ENCODE measurements at places on chromosomes 5 and 9.

DNA sequence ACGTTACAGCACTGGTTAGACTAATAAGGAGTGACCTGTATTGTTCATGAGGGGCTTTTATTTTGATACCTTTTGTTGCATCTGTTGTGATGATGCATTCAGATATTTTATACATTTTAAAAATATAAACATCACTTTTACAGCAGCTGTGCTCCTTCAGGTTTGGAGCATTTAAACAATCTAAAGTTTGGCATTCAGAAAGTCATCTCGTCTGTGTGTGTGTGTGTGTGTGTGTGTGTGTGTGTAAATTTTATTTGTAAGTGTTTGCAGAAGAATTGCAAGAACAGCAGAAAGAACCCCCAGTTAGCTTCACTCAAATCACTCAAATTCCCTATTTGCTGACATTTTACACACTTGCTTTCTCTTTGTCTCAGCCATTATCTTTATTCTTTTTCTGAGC, 87.4 kb downstream of the ERCC6L2 start:
- DNase-seq: no peak

- no peak for DNase-seq
Measured at GRCh38 chr5:7976411-7977190, 107.7 kb downstream of the MTRR start.

DNA sequence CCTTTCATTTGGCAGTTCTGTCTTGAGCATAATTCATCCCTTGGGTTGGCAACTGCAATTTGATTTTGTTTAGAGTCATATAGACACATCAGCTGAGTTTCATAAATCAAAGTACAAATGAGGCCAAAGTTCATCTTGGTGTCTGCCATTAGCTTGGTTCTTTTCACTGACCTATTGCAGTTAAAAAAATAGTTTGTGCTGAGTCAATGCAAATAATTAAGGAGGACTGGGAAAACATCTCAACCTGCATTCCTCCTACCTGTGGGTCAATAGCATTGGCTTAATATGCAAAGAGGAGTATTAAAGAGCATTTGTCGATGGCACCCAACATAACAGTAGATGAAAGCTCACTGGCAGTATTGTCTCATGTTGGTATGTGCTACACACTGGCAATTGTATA, 1.6 kb downstream of the PKD2L2 start:
- no peak for DNase-seq

DNA sequence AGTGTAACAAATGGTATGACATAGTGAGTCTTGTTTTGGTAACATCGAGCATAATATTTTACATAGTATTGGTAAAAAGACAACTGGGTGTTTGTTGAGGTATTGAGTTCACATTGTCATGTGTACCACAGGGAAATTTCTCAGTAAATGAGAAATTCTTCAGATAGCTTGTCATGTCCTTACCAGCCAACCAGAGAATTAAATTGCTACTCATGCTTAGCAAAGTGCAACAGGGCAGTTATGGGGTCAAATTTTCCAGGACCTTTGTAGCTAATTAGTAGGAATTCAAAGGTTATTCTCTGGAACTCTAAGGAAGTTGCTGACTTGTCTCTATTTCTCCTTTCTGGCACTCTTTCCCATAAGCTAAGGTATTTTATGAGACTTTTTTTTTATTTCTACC, 595.7 kb downstream of the EFNA5 start:
- DNase-seq: no peak

DNA sequence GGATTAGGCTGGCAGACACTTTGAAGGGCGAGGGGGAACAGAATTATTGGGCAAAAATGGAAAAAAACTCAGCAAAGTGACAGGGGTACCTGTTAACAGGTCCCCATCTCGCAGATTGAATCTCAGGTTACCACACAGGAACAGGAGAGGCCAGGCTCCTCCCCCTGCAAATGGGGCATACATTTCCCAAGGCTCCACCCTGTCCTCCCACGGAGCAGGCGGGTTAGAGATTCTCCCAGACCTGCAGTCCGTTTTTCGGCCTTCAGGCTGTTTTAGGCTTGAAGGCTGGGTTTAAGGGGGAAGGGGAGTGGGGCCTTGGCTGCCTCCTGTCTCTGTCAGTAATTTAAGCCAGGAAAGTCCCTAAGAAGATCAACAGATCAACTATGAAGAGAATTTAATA, 42.7 kb downstream of the LRRC70 start:
- no peak for DNase-seq

- no peak for DNase-seq
Measured at GRCh38 chr9:104872656-104873488, 55.1 kb downstream of the ABCA1 start.

DNA sequence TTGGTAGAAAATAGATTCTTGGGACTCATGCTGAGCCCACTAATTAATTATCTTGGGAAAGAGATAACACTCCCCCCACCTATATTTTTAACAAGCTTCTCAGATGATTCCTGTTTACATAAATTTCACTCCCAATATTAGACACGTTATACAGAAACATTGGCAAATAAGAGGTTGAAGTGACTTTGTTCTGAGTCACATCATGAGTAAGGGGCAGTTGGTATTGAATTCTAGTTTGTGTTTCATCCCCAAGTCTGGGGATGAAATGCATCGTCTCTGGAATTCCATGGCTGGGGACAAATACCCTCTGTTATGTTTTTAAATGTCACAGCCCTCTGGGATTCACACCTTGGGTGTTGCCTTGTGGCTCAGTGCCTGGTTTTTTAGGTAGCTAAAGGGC, 41.0 kb downstream of the BASP1 start:
- DNase-seq: no peak

DNA sequence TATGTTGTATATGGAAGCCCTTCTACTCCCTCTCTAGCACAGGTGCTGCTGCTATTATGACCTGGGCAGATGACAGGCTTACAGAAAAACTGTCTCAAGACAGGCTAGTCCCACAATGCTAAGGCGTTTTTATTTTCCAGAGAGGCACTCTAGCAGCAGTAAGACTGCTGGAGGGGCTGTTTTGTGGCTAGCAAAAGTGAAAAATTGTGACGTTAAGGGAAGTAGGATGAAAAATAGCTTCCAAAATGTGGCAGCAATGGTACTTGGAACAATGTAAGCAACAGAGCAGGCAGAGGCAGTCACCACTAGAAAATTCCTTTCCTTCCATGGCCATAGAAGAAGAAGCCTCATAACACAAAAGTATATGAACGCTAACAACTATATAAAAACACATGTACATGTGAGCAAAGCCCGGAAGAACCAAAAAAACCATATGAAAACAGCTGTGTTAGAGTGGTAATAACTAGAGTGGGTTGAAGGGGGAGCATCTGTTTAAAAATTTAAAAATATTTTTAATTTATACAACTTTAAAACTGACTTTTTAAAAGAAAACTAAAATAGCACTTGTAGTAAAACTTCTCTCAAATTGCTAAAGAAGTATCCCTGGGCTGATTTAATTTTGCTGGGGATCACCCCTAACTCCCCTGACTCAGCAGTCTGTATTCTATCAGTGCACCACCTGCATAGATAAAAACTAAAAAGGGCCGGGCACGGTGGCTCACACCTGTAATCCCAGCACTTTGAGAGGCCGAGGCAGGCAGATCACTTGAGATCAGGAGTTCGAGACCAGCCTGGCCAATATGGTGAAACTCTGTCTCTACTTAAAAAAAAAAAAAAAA, 30.6 kb downstream of the CLINT1 start:
- no peak for DNase-seq

DNA sequence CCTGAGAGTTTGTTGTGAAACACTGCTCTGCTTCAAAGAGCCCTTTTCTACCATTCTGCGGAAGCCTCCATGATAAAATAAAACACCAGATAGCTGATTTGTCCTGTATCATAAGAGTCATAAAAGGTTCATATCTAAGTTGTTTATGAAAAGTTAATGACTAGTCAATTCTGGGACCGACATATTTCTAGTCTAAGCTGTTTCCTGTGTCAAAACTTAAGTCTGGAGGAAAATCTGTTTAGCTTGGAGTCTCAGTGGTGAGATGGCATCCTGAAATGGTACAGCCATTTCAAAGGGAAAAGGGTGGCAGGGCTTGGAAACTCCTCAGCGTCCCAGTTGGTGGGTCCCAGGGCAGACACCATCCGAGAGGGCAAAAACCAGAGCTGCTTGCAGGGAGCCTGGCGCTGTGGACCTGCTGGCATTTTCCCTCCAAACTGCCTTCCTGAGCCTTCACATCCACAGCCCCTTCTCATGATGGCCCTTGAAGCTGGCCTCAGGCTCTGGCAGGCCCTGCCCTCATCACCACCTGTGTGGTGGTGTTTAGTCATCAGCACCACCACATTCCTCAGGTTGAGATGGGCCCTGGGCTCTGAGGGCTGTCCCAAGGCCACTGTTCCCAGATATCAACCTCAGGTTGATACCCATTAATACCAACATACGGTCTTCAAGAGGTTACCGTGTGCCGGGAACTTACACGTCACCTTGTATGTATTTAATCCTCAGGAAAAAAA, 184.0 kb downstream of the HSPA4 start:
- DNase-seq: no peak

GRCh38 chr5:5531371-5531770, 108.9 kb downstream of the ICE1 start:
- no peak for DNase-seq

DNA sequence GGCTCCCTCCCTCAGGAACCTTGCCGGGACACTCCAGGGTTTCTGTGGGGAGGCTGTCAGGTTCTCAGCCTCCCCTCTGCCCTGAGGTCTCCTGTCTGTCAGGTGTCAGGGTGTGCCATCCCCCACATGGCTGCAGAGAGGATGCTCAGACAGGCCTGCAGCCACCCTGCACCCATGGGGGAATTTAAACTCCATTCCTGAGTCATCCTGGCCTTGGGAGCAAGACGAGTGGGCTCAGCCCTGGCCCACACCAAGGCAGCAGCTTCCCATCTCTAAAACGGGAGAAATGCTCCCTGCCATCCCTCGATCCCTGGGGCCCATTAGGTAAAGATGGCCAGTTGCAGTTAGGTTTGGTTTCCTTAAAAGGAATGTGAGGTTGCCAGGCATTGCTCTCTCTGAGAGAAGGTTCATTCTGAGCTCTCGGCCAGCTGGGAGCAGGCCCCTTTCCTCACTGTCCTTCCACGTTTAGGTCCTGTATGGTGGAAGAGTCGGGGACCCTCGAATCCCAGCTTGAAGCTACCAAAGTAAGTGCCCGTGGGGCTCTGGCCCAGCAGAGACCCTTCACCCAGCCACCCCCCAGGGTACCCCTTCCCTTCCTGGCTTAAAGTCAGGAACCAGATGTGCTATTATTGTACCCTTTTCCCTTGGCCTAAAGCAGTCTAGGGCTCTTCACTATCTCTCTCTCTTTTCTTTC, 26.6 kb downstream of the DYNC2I2 start:
- DNase-seq: no peak

DNA sequence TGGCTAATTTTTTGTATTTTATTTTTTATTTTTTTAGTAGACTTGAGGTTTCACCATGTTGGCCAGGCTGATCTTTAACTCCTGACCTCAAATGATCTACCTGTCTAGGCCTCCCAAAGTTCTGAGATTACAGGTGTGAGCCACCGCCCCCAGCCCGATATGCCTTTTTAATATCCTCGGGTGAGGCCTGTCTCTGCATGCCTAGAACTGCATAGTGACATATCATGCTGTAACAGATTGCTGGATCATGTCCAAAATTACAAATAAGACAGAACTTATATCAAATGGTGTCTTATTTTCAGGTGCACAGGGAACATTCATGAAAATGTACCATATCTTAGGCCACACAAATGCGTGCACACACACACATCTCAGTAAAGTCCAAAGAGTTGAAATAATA, 39.1 kb upstream of the PJA2 start:
- DNase-seq: no peak

- no peak for DNase-seq
Measured at GRCh38 chr5:174086751-174087150, 41.2 kb downstream of the NSG2 start.

Measured in heart right ventricle (tissue), 16 donors.